ENCODE measurements at places on chromosomes 1 and 21.
A peak's percentile ranks its signal among the peaks of the same experiment; 100 is the strongest.

- DNase-seq, result no peak
These were observed 105.3 kb upstream of the SLC45A1 start for GRCh38 chr1:8212580-8213031.

DNA sequence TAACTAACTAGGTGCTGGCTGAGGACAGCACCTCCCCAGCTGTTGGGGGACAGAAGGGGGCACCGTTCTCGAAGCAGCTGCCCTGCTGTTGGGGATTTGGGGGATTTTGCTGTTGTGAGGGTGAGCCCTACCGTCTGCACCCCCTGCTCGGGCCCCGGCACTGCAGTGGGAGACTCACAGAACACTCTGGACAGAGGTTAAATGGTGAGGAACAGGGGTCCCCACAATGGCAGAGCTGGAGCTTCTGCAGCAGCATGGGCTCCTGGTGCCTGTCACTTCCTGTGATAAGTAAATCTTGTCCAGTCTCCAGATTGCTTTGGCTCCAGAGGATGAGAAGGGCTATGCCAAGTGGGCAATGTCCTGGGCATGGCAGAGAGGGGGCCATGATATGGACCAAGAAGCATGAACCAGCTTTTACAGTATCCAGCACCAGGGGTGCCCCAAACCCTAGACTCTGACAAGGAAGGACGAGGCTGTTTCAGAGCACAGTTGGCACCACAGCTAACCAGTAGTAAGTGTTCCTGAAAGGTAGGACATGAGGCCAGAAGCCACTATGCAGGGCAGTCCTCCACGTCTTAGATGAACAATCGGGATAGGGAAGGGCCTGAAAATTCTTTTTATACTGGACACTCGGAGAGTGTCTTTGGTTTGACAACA, 365.1 kb upstream of the VAMP3 start:
- no peak for DNase-seq

DNA sequence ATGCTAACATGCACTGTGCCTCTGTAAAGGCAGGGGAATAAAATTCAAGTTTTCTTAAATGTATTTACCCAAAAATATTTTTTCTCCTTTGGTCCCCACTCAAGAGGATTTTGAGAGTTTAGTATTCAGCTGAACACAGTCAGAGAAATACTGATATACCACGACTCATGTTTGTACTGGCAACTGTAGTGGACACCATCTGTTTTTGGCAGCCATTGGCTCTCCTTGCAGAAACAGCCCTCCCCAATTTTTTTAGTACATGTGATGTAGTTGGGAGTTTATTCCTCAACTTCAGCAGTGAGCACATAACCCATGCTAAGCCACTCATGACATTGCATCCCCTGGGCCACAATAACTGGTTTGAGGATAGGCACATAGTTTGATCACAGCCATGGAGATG, 154.8 kb upstream of the POU3F1 start:
- no peak for DNase-seq

GRCh38 chr21:45524756-45525152, 17.5 kb downstream of the SLC19A1 start:
- DNase-seq, result no peak

- DNase-seq, result no peak
These were observed 2.4 kb upstream of the TARS2 start for GRCh38 chr1:150484861-150485260.

DNA sequence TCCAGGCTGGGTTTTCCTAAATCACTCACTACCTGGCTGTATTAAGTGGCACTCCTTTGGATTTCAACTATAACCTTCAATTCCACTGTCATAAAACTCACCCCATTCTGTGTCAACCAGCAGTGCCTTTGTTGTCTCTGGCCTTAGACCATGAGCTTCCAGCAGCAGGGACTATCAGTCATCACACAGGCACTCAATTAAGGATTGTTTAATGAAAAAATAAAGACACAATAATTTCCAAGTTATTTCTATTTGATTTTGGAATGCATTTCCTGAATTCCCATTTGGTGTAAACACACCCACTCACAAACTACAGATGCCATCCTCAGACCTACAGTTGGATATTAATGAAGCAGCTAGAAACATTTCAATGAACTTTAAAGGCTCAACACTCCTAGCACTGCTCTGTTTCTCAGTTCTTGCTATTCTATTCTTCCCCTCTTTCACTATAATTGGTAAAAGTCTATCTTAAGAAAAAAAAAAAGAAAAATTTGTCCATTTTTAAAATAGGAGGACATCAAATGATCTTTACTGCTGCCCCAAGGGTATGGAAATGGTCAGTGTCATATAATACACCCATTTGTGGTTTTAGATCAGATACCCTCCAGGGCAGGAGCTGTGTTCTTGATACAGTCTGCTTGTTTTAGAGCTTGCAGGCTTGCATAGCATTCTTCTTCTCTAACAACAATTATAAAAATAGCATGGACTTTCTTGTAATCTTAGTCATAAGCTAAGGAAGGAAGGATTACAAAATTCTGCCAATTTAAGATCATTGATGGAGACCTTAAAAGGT, 156.4 kb downstream of the PTGER3 start:
- DNase-seq, result no peak

DNA sequence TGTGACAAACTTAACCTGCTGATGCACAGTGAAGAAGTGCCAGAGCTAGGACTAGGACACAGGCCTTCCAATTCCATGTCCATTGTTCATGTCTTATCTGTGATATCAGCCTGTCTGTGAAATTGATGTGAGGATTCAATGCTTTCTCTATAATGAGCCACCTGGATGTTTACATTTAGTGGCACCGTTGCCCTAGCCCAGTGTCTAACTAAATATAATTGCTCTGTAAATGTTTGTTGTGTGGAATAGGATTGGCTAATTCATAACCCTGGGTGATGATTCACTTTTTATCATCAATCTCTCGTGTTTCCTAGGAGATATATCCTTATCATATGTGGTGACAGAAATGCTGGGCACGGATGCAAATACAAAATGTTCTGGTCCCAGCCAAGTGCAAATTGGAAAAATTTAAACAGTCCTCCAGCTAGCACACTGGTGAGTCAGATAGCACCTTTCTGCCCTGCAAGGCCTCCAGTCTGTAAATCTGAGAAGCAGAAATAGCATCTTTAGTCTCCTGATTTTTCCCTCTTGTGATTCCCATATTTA, 46.9 kb upstream of the GNG12 start:
- DNase-seq, result no peak

- DNase-seq, result peak; percentile 80
These were observed at the start of gene RUNX3 for GRCh38 chr1:24930260-24931145. Gene RUNX3, minus strand, starts transcription at chr1:24930276. Its CDS starts 408 bp downstream, at chr1:24929868.

DNA sequence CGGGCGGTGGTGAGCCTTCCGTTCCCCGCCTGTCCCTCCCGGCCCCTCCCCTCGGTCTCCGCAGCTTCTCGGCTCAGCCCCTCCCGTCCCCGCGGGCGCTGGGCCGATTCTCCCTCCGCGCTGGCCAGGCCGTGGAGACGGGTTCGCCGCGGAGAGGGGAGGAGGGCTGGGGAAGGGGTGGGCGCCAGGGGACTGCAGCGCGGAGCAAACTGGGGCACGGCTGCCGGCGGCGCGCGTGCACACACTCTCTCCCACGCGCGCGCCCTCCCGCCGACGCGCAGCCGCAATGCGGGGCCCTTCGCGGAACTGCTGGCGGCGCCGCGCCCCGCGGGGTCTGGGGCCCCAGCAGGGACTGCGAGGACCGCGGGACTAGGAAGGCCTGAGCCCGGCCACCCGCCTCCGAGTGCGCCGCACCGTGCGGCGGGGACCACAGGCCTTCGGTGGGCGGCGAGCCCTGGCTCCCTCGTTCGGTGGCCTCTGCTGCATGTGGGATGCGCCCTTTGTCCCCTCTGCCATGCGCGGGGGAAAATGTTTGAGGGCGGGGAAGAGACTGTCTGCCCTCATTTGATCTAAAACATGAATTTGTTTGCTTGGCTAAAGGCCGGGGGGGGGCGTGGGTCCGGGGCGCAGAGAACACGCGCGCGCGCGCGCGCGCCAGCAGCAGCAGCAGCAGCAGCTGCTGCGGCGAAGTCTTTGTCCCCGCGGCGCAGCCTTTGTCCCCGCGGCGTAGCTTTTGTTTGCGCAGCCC, 90.7 kb upstream of the VAMP3 start:
- peak; percentile 22 for DNase-seq

All from stimulated activated CD4-positive, alpha-beta T cell treated with anti-CD3 and anti-CD28 coated beads, Interleukin-12 subunit alpha, Interleukin-12 subunit beta, amount 100 ng/mL, for 24 hours (primary cell).